ENCODE measurements at places on chromosomes 7 and 10.
A peak's percentile ranks its signal among the peaks of the same experiment; 100 is the strongest.

GRCh38 chr7:2165239-2165609, 67.5 kb downstream of the MAD1L1 start:
- DNase-seq = no peak

GRCh38 chr7:156145184-156145583, 332.9 kb upstream of the SHH start:
- no peak for DNase-seq

DNA sequence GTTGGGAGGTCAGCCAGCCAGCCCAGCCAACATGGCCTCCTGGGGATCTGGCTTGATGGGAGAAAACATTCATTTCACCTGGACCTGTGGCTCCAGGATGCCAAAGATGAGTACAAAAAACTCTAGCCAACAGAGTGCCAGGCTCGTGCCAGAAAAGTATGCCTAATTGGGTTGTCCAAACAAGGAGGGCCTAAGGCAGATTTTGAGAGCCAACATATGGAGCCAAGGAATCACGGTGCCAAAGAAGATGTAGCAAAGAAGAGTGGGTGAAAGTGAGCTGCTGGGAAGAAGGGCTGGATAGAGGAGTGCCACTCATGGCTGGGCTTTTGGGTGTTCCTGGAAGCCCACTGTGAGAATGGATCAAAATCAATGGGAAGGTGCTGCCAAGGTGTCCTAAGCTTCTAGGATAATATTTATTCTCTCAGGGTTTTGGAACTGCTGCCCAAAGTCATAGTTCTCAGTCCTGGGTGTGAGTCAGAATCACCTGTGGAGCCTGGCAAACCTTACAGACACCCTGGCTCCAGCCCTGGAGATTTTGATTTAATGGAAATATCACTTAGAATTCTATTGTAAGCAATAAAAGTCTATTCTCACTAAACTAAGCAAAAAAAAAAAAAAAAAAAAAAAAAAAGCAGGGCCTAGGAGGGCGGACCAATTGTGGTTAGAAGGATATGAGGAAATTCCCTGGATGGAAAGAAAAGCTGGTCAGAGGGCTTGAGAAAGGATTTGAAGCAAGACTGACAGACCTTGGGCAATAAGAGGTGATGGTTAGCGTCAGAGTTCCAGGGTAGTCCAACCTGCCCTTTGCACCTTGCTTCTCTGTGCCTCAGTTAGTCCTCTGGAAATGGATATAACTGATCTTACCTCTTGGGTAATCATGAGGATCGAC, 182.2 kb upstream of the PRR15 start:
- DNase-seq = no peak

GRCh38 chr10:102644646-102645387, 538 bp downstream of the TRIM8 start:
- peak; percentile 87 for DNase-seq

GRCh38 chr10:44922021-44922420, 10.9 kb downstream of the TMEM72 start:
- no peak for DNase-seq

- DNase-seq = no peak
These were observed 85.2 kb upstream of the VIPR2 start for GRCh38 chr7:159229683-159230475.

- no peak for DNase-seq
These were observed 56.3 kb downstream of the CAMK1D start for GRCh38 chr10:12405342-12406320.

- DNase-seq = no peak
These were observed 47.1 kb upstream of the UBN2 start for GRCh38 chr7:139183878-139184338.

DNA sequence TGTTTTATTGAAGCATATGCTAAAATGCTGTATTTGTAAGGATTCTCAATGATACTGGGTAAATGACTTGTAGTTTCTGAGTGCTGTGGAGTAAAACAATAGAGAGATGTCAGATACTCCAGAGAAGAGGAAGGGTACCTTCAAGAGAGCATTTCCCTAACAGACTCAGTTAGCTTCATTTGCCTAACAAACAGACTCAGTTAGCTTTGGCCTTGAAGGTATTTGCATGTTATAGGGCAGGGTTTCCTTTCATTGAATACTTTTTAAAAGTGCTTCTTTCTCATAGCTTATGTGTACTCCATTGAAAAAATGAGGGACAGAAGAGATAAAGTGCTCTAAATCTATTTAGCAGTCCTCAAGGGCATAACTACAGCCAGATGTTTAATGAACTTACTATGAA, 101.8 kb downstream of the CHN2 start:
- DNase-seq = no peak

DNA sequence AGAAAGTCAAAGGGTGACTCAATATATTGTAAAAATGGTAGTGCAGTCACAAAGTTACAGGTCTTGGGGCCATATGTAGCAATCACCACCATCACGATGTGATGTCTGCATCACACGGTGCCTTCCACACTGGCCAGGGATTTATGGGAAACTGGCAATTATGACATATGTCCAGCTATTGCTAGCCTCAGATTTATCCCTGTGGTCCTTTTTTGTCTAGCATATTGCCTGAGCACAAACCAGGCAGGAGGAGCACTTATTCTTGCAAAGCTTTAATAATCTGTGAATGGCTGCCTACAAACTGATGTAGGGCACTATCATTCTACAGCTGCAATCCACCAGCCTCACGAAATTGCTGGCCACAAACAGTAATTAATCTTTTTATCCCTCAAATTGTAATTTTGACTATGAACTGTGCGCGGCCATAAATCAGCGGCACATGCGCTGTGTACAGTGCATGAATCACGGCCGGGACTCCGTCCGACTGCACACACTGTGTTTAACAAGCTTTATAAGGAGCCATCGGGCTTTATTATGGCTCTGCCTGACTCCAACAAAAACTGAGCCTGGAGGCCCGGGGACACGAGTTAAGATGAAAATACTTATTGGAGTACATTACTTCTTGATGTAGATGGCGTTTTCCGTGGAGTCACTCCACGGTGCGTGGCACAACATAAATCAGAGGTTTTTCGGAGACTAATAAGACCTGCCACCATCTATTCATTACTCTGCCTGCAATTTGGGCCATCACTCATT, 115.2 kb downstream of the EBF3 start:
- DNase-seq = no peak

DNA sequence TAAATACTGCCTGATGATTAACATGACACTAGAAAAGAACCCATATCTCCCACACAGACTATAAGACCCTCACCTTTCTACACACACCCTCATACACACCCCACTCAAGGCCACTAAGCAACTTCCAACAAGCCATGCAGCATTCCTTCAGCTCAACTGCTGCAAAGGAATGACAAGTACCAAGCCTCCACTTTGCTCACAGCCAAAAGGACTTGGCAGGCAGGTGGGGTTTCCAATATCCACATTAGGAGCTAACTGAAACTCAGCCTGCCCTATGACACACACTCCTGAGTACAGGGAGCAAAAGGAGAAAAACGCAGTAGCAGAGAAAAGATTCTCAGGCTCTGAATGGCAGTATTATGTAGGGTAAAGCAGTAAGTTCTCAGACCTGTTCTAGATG, 13.4 kb downstream of the USP54 start:
- DNase-seq = no peak

DNA sequence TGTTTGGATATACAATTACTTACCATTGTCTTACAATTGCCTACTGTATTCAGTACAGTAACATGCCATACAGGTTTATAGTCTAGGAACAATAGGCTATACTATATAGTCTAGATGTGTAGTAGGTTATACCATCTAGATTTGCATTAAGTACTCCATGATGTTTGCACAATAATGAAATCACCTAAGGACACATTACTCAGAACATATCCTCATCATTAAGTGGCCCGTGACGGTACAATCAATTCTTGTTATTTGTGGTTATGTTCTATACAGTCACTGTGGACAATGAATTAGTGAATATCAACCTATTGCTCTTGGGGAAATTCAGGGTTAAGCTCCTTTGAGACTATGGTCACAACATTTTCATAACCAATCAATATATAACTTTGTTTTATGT, 75.6 kb downstream of the MICU1 start:
- no peak for DNase-seq

DNA sequence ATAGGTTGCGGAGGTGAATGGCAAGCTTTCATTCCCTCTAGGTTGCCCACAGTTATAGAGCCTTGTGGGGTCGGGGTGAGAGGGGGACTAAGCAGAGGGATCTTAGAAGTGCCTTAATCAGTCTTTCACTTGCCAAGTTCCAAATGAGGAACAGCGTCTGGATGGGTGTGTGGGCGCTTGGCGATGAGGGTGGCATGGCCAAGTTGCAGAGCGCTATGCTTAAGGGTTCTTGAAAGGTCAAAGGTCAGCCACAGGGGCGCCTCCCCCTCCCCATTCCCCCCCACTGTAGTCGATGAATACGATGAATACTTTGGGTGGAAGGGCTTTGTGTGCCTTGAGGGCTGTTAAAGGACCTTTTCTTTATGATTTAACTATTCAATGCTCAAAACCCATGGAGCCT, 185.0 kb downstream of the TCF7L2 start:
- DNase-seq = no peak

- no peak for DNase-seq
These were observed 183.1 kb upstream of the HDAC9 start for GRCh38 chr7:18312482-18312881.

- no peak for DNase-seq
These were observed 42.8 kb downstream of the FBXL13 start for GRCh38 chr7:103031781-103032180.

DNA sequence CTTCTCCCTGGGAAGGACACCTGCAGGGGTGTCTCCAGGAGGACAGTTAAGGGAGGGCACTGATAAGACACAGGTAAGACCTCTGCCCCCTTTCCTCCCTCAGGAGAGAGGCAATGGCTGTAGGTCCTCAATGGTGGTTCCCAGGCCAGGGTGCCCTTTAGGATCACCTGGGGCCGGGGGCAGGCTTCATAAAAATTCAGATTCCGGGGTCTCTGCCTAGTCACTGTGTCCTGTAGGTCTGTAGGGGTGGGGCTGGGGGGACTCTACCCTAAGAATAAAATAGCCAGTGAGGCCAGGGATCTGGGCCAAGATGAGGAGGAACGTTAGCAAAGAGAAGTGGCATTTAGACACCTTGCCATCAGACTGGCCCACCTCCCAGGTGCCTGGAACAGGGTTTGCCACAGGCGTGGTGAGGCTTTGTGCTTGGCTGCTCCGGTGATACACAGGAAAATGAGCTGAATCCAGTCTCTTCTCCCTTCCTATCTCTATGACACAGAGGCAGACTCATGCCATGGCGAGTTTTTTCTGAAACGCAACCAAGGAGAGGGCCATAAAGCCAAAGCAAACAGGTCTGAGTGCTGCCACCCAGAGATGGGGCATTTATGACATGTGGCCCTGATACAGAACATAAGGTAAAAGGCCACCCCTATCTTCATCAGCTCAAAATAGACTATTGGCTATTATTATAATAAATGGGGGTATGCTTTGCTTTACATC, 52.6 kb downstream of the SH3PXD2A start:
- DNase-seq = no peak

- DNase-seq = no peak
These were observed 68.7 kb upstream of the AASS start for GRCh38 chr7:122212754-122213153.

- DNase-seq = no peak
These were observed 31.6 kb downstream of the IL15RA start for GRCh38 chr10:5945561-5946418.

DNA sequence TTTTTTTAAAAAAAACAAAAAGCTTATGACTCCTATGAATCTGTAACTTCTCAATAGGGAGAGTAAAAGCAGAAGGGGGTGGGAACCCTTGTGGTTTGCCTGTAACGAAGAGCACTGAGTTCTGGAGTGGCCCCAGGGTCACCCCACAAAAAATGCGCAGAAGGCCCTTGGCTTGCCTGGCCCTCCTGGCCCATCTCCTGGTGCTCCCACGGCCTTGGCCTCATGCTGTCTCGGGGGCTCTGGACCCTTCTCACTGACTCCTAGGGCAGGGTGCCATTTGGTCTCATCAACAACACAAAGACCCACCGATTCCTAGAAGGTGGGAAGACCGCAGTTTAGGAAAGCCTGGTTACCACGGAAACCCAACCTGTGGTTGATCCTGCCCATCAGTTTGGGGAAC, 40.8 kb downstream of the ZNF467 start:
- no peak for DNase-seq

DNA sequence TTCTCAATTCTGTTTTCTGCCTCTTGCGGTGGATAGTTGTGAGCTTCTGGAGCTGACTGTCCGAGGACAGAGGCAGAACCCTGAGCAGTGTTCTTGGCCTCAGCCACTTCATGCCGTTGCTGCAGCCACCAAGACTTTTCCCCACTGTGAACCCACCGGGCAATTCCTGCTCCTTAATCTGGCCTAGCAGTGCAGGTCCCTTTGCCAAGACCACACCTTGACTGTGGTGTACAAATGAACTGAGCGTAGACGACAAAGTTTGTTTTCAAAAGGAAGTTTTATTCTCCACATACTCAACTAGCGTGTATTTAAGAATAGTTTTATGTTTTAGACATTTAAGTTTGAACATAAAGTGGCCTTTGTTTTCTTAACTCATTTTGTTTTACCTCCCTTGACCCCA, 29.4 kb downstream of the SLC25A28 start:
- DNase-seq = no peak

GRCh38 chr7:148793590-148793989, 90.5 kb downstream of the EZH2 start:
- no peak for DNase-seq

- DNase-seq = no peak
These were observed 90.6 kb downstream of the CUL2 start for GRCh38 chr10:34999532-34999931.

GRCh38 chr10:98246911-98247805, 20.8 kb downstream of the LOXL4 start:
- no peak for DNase-seq

- no peak for DNase-seq
These were observed 256.9 kb upstream of the MBL2 start for GRCh38 chr10:53029449-53029848.

DNA sequence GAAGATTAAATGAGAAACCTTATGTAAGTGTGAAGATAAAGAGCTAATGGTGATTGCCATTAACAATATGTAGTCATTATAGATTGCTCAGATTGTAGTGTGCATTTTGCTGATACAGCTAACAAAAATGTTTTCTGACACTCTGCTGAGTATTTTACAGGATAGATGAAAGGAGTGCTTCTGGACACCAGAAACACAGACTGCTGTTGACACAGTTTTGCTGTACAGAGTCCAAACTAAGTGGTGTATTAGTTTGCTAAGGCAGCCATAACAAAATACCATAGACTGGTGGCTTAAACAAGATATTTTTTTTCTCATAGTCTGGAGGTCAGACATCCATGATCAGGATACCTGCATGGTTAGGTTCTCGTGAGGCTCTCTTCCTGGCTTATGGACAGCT, 2.2 kb downstream of the SMC3 start:
- DNase-seq = no peak

DNA sequence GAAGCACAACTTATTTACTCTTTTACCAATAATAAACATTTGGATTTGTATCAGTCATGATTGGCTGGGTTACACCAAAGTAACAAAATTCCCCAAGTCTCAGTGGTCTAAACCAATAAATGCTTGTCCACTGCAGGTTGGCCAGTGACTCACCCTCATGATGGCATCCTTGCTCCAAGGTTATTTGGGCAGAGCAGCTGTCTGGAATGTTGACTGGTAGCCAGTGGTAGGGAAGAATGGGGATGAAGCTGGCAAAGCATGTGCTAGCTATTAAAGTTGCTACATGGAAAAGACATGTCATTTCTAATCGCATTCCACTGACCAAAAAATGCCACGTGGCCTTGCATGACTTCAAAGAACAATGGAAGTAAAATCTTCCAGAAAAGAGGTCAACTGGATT, 1168.7 kb upstream of the CELF2 start:
- no peak for DNase-seq

- no peak for DNase-seq
These were observed 168.8 kb upstream of the MKI67 start for GRCh38 chr10:128295003-128295402.

GRCh38 chr7:128863433-128863989, 855 bp downstream of the ATP6V1F start:
- DNase-seq = peak; percentile 63
